ENCODE measurements at places on chromosomes 11 and 22.

DNA sequence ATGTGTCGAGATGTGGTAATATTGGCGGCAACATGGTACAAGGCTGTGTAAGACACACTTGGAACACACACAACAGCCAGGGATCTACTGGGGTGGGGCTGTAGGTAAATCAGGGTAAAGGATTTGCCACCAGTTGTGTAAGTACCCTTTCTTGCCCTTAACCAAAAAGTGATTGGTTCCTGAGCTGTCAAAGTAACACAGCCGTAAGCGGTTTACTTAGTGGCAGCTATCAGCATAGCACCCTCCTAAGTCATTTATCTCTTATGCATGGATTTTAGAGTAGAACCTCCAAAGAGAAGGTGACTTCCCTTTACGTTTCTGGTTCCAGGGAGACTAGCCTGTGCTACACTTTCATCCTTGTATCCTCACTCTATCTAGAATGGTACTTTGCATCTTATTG is 57.2 kb downstream of the SPECC1L start:
- no peak for DNase-seq

DNA sequence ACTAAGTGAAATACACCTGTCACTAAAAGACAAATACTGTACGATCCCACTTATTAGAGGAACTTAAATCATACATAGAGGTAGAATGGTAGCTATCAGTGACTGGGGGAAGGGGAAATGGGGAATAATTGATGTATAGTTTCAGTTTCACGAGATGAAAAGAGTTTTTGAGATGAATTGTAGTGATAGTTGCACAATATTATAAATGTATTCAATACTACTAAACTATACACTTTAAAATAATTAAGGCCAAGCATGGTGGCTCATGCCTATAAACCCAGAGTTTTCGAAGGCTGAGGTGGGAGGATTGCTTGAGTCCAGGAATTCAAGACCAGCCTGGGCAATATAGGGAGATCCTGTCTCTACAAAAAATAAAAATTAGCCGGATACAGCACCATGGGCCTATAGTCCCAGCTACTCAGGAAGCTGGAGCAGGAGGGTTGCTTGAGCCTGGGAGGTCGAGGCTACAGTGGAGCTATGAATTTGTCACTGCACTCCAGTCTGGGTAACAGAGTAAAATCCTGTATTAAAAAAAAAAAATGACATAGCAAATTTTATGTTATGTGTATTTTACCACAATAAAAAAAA is 40.4 kb downstream of the SERPIND1 start:
- DNase-seq, result no peak

- no peak for DNase-seq
Measured at GRCh38 chr22:17984114-17984513, 40.2 kb downstream of the MICAL3 start.

DNA sequence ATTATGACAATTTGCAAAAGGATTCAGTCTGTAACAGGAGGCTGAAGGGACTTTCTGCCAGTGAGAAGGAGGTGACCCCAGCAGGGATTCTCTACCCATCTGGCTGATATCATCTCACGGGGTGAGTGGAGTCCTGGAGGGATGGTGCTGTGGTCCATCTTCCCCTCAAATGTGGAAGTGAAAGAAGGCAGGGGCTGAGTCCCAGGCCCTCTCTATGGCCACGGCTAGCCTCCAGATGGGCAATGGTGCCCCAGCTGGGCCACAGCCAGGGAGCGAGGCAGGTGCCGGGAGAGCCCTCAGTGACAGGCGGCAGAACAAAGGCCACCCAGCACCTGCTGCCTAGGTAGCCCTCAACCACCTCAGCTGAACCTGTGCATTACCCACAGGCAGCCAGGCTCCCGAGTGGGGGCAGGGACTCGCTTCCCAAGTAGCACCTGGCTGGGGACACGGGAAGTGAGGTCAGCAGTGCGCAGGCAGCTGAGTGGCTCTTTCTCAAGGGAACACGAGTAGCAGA is 6.7 kb downstream of the NECTIN1 start:
- no peak for DNase-seq

- DNase-seq, result no peak
Measured at GRCh38 chr11:6864438-6864837, 1.6 kb downstream of the OR10A2 start.

- DNase-seq, result no peak
Measured at GRCh38 chr11:62554387-62555167, 8.0 kb upstream of the AHNAK start.

- DNase-seq, result no peak
Measured at GRCh38 chr11:93567401-93567895, 24.3 kb upstream of the SMCO4 start.

- DNase-seq, result no peak
Measured at GRCh38 chr22:44337678-44338004, 24.9 kb upstream of the SHISAL1 start.

- no peak for DNase-seq
Measured at GRCh38 chr22:37420686-37421467, 6.4 kb downstream of the ELFN2 start.

- DNase-seq, result no peak
Measured at GRCh38 chr11:129732941-129733340, 82.7 kb upstream of the TMEM45B start.

DNA sequence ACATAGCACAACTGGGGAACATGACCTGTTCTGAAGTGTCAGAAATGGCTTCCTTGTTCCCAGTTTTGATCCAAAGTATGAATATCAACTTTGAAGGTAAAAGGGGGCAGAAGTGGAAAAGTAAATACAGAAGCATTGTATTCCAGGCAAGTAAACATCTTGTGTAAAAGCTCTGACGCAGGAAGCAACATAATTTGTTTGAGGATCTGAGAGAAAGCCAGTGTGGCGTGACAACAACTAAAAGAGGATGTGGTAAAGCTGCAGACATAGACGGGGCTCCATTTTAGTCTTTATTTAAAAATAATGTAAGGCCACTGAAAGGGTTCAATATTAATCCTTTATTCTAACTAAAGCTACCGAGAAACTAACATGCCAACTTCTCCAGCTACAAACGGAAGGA is 310.2 kb downstream of the DLG2 start:
- no peak for DNase-seq

- DNase-seq, result no peak
Measured at GRCh38 chr22:49334449-49334789, 493.3 kb downstream of the BRD1 start.

DNA sequence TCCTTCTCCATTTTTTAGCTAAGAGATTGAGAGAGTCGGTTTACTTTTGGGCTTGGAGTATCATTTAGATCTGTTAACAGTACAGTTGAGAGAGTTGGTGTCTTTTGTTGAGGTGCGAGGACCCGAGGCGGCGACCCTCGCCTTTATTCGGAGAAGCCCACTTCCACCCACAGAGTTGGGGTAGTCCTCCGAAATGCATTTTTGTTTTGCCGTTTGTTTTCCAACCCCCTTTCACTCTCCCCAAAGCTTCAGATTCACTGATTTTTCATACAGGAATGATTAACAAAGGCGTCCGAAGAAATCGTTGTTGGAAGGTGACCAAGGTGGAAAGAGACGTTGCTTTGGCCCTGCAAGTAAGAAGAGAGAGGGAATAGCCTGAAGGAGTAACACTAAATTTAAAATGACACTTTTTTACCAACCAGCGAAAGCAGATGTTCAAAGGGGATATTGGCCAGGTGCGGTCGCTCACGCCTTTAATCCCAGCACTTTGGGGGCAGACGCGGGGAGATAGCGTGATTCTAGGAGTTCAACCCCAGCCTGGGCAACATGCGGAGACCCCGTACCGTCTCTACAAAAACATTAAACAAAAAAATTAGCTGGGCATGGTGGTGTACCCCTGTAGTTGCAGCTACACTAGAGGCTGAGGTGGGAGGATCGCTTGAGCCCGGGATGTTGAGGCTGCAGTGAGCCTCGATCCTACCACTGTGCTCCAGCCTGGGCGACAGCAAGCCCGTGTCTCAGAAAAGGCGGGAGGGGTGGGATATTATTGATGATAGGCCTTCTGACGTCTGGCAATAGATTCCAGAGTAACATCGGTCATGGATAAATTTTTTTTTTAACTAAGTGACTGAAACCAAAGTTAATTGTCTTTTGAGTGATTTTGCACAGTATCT is 899 bp upstream of the RAB30 start:
- DNase-seq, result no peak

GRCh38 chr11:57241353-57241972 is 4.4 kb upstream of the APLNR start:
- no peak for DNase-seq
